Mesangial cell (primary cell): ENCODE measurements at places on chromosomes 7 and 10. TPM values are rescaled to one million over a fixed set of nuclear protein-coding genes. Genes with fewer than 3 reads are reported as not detected.

The STK32C gene
- total RNA-seq: 13.0 and 13.1 TPM in 2 replicates

The C7orf33 gene
- not detected in 2 replicates for total RNA-seq

The RAB19 gene
- 0.33 and 3.8 TPM in 2 replicates for total RNA-seq

The NT5C2 gene
- total RNA-seq: 30.6 and 35.5 TPM in 2 replicates

The CDNF gene
- 1.8 TPM in 1 of 2 replicates, not detected in the other for total RNA-seq

The CYP3A4 gene
- under 0.01 TPM in 1 of 2 replicates, not detected in the other for total RNA-seq

The OR13A1 gene
- total RNA-seq: not detected in 2 replicates

The SLIT1 gene
- under 0.01 and 0.16 TPM in 2 replicates for total RNA-seq
